NCI-H526 treated with DMSO at 0.1 percent for 48 hours (cell line): ENCODE measurements at places on chromosomes 1 and 21.

- DNase-seq, result no peak
These were observed 30.5 kb downstream of the ASTN1 start for GRCh38 chr1:177133977-177134538.

GRCh38 chr21:39288987-39289386 is 24.4 kb downstream of the BRWD1 start:
- DNase-seq, result no peak

- DNase-seq, result peak; percentile 85
These were observed 37.9 kb upstream of the MGST3 start for GRCh38 chr1:165592945-165593823.

DNA sequence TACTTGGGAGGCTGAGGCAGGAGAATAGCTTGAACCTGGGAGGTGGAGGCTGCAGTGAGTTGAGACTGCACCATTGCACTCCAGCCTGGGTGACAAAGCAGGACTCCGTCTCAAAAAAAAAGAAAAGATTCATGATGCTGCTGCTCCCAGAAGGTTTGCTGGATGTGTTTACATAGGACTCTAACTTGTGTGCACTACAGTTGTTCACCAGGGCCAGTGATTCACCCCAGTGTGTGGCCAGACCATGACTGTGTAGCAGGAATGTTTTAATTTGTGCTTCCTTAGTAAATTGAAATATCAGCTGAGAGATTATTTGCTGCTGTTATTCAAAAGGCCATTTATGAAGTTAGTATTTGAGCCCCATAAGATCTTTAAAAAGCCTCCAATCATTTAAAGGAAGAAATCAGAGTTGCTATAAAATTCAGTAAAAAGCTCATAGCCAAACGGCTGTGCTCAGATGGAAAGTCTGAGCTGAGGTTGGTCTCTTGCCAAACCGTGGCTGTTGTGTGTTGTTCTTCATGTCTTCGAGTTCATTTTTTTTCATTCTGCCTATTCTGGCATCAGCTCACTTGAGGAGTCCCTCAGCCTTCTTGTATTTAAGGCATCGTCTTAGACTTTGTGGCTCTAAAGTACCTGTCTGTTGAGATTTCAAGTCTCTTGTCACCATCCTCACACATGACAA is 18.1 kb upstream of the PGD start:
- no peak for DNase-seq

- DNase-seq, result no peak
These were observed 17.7 kb upstream of the FRRS1 start for GRCh38 chr1:99784143-99784542.

- no peak for DNase-seq
These were observed 398.1 kb upstream of the LYPLAL1 start for GRCh38 chr1:218775501-218776021.

GRCh38 chr1:213327017-213327667 is 276.1 kb downstream of the RPS6KC1 start:
- DNase-seq, result no peak

GRCh38 chr1:23667411-23667810 is 24.2 kb upstream of the RPL11 start:
- no peak for DNase-seq

GRCh38 chr1:156693848-156694689 is 11.3 kb downstream of the CRABP2 start:
- DNase-seq, result no peak

DNA sequence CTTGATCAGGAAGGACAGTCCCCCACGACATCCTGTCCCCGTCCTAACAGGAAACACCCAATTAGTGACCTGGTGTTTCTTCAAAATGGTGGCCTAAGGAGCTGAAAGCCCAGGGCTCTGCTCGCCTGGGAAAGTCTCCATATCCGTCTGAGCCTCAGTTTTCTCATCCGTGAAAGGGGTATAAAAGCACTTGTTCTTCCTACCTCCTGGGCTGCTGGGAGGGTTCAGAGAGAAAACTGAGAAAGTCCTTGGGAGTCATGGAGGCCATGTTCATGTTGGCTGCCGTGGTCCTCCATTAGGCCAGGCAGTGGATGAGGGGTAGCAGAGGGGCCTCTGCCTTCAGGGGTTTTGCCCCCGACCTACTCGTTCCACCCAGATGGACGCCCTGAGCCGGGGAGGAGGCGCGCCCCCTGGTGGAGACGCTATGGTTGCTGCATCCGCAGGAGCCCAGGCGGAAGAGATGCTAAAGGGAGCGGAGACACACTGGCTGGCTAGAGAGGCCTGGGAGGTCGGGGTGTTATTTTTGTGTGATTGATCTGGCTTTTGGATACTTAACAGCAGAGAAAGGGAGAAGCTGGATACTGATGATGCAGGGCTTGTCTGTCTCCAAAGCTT is 113.5 kb downstream of the PRDM2 start:
- DNase-seq, result no peak

GRCh38 chr1:21254335-21254951 is 35.8 kb downstream of the ECE1 start:
- no peak for DNase-seq

GRCh38 chr1:99829269-99829668 is 20.9 kb upstream of the AGL start:
- DNase-seq, result no peak

- no peak for DNase-seq
These were observed 81.3 kb upstream of the COL6A1 start for GRCh38 chr21:45900034-45900868.
